ENCODE measurements at places on chromosomes 11 and 22.

DNA sequence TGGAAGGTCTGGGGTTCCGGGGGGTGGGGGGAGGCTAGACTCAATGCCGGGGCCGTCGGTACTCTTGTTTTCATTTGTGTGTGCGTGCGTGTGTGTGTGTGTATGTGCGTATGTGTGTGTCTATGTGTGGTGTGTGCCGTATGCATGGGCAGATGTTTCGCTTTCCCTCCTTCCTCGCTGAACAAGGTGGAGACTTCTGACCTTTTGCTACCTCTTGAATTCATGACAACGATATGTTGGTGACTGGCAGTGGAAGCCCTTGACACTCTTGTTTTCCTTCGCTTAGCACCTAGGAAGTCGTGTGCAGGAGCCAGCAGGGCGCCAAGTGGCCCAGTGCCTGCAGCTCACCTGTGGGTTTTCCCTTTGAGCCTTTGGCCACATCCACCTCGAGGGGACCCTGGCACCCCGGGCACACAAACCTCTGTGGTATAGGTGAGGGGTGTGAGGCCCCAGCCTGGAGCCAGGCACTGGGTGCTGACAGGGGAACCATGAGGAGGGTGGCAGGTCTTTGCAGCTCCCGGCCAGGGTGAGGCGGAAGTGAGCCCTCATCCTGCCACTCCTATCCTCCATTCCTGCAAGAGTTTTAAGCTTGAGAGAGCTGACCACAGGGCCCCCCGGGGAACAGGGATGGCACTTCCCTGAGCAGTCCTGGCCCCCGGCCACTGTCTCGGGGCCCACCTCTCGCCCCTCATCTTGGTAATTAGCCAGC lies 19.3 kb upstream of the TMEM191C start:
- DNase-seq = no peak

GRCh38 chr11:46524201-46524770 lies 69.5 kb downstream of the AMBRA1 start:
- DNase-seq = no peak

- DNase-seq = no peak
Measured at GRCh38 chr11:122440811-122441665, 214.5 kb upstream of the UBASH3B start.

DNA sequence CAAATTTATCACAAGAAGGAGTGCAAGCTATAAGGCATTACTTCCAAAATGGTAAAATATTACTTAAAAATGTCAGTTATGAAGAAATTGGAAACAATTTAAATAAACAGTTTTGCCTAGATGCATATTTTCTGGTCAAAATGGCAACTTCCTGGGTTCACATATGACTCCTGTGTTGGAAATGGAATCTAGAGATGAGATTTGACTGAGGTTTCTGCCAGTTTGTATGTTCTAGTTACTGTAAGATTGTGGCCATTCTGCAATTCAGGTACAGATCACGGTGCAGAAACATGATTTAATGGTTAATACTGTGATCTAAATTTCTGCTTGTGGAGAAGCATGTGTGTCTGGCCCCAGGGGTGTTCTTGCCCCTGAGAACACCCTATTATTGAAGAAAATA lies 3.4 kb upstream of the OR4C6 start:
- DNase-seq = no peak

GRCh38 chr11:123047266-123047946 lies 14.5 kb downstream of the HSPA8 start:
- no peak for DNase-seq

- DNase-seq = no peak
Measured at GRCh38 chr11:94068764-94069163, 47.6 kb downstream of the HEPHL1 start.

DNA sequence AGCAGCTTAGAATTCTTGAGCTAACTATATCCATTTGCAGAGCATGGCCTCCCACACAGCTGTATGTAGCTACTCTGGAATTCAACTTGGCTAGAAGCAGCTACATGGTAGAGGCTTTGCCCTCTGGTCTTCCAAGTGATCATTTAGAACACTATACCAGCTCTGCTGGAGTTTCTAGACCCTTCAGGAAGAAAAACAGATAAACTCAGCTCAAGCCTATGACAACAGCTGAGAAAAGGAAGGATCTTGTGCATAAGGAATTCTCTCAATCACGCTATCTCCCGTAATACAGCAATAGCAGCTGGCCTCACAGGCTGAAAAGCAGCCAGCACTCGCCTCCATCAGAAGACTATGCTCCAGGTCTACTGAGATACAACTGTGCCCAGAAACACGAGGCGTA lies 50.6 kb upstream of the APOA1 start:
- no peak for DNase-seq

DNA sequence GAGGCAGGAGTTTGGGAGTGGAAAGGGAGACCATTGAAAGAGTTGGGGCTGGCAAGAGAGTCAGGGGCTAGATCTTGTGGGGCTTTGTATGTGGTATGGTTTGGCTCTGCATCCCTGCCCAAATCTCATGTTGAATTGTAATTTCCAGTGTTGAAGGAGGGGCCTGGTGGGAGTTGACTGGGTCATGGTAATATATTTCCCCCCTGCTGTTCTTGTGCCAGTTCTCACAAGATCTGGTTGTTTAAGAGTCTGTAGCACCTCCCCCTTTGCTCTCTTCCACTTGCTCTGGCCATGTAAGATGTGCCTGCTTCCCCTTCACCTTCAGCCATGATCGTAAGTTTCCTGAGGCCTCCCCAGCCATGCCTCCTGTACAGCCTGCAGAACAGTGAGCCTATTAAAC lies 10.1 kb upstream of the RAB3IL1 start:
- no peak for DNase-seq

GRCh38 chr11:78354408-78355308 lies 63.0 kb downstream of the GAB2 start:
- no peak for DNase-seq

GRCh38 chr22:20015187-20015625 lies 1.4 kb downstream of the ARVCF start:
- DNase-seq = peak; percentile 53

- DNase-seq = no peak
Measured at GRCh38 chr22:38955250-38955905, 2.0 kb upstream of the APOBEC3A start.

DNA sequence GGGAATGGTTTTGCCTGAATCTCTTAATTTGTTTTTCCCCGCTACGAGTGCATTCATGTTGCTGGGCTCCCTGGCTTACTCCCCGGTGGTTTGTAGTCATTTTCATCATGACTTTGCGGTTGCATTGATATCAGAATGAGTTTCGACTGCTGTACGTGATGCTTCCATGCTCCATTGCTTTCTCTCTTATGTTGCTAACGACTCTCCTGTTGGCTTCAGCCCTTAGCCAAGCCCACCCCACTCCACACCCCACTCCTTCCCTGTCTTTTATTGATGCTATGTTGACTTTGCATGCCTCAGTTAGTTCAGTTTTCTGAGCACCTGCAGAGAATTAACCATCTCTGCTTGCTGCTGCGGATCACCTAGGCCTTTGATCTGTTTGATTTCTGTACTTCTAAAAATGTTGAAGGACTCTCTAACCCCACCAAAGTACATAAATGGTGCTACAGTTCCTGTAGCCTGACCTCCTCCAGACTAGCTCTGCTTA lies 65.3 kb downstream of the ARFGAP2 start:
- no peak for DNase-seq

DNA sequence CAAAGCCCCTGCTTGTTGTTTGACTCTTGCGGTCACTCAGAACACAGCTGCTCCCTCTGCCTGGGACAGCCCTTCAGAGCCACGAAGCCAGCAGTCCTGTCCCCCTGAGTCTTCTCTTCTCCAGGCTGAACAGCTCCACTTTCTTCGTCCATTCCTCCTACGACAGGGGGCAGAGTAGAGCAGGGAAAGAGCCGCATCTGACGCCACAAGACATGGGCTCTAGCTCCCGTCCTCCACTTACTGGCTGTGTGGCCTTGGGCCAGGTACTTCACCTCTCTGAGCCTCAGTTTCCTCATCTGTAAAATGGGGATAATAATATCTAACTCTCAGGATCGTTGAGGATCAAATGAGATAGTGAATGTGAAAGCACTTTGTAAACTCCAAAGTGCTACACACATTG lies 29.9 kb downstream of the CHRDL2 start:
- DNase-seq = no peak

- peak; percentile 56 for DNase-seq
Measured at GRCh38 chr11:45771193-45771565, 33.8 kb upstream of the SLC35C1 start.

DNA sequence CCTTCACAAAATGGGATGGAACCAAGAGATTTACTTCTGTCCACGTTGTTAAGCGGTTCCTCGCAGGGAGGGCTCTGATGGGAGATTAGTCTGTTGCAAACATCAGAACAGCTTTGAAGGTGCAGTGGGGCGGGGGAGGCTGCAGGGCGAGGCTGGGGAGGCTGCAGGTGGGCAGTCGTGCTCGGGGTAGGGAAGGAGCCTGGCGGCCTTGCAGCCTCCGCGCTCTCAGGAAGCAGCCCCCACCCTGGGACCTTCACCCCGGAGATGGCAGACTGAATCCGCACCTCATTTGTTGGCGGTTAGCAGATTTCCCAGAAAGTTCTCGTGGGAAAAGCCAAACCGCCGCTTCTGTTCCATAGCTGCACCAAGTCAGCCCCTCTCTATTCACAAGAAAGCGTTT lies 237.3 kb downstream of the BRD1 start:
- DNase-seq = no peak

DNA sequence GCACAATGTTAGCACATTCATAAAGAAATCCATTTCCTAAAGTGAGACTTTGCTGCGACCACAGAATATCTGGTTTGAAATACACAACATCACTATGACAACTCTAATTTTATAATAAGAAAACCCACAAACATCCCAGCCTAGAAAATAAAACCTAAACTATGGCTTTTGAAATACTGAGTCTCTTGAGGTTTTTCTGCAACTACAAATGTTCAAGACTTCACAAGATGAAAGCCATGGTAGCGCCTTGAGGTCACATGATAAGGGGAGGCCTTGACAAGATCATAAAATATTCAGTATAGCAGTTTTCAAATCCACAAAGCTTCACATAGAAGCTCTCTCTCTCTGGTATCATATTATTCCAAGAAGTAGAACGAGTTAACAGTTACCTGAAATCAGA lies 126.8 kb downstream of the MPPED2 start:
- DNase-seq = no peak

DNA sequence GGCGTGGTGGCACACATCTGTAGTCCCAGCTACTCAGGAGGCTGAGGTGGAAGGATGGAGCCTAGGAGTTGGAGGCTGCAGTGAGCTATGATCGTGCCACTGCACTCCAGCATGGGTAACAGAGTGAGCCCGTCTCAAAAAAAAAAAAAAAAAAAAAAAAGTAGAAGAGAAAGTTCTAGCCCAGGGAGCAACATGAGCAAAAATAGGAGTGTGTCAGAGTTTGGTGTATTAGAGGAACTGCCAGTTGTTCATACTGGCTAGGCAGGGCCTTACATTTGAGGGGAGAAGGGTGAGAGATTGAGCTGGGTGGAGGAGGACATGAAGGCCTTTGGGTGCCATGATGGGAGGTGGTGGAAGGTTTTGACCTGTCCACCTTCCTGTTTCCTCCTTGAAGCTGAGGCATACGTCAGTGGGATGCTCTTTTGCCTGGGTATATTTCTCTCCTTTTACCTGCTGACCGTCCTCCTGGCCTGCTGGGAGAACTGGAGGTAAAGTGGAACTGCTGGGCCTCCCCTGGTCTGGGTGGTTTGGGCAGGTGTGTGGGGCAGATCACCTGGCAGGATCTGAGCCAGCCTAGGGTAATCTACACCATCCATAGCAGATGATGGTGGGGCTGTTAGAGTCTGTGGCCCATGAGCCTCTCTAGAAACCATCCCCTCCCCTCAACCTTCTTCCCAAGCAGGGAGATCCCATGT lies 7.3 kb downstream of the SIDT2 start:
- DNase-seq = peak; percentile 8

DNA sequence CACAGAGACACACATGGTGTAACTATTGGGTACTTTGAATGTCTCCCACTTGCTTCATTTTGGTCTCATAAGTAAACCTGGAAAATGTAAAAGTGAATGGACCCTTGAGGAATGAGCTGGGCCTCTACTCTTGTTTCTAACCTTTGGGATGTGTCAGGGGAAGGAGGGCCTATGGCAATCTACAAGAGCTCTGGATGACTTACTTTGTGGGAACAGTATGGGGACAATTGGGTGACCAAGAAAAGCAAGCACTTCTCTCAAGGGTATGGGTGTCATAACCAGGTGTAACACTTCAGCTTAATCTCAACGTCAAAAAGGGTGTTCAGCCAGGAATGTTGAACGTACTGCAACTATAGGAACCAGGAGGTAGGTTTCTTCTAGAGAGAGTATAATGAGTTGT lies 144.0 kb downstream of the OPCML start:
- no peak for DNase-seq

DNA sequence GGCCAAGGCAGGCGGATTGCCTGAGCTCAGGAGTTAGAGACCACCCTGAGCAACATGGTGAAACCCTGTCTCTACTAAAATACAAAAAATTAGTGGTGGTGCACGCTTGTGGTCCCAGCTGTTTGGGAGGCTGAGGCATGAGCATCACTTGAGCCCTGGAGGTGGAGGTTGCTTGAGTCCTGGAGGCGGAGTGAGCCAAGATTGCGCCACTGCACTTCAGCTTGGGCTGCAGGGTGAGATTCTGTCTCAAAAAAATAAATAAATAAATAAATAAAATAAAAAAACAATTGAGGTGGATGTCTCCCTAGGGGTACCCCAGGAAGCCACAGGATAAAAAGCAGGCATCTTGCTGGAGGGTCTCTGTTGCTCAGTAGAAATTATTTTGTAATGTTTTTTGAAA lies 14.1 kb downstream of the PTPRJ start:
- no peak for DNase-seq

DNA sequence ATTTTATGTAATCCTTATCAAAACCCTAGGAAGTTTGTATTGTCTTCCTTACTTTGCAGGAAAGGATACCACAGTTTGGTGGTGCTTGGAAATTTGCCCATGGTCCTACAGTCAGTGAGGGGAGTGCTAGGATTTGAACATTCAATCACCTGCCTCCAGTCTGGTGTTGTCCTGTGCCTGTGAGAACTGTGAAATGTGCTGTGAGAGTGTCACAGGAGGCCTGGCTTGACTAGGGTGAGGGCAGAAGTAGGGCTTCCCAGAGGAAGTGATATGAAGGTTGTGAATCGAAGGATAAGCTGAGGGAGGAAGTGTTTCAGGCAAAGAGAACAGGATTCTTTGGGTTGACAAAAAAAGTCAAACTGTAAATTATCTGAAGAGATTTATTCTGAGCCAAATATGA lies 424.4 kb downstream of the TMEM135 start:
- DNase-seq = no peak

DNA sequence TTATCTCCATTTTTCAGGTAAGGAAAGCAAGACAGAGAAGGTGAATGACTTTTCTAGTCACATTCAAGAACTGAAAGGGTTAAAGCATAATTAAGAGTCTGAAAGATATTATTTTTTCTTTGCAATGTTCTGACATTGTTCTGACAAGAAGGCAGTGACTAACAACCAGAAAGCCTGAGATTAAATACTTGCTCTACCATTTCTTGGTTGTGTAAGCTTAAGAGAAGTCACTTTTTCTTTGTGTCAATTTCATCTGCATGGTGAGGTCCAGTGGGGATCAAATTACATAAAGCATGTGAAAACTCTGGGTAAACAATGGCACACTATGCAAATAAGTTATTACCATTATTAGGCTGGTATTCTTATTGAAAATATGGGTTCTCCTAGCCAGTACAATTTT lies 73.7 kb downstream of the PHF21A start:
- no peak for DNase-seq

DNA sequence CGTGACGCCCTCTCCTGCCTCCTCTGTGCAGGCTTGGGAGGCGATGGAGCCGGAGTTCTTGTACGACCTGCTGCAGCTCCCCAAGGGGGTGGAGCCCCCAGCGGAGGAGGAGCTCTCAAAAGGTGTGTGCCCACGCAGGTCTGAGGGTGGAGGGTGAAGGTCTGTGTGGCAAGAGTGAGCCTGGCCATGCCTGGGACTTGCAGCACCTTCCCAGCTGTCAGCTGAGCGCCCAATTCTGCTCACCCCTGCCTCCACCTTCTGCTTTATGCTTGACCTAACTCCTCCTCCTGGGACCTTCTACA lies 2.5 kb downstream of the PARVG start:
- no peak for DNase-seq
